ENCODE measurements at places on chromosomes 4 and X.

DNA sequence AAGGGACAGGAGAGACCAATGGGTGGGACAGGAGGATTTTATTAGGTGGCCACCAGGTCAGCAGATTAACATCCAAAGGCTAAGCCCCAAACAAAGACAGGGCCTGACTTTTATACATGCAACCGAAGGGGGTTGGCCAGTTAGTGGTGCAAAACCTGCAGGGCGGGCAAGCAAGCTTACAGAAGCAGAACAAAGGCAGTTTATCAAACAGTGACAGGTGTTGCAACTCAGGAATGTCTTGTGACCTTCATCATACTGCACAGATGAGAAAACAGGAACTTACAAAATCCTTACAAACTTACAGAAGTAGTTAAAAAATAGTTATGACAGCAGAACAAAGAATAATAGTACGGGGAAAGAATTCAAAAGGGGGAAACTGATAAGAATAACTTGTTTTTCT lies 708.1 kb downstream of the GLUD2 start:
- DNase-seq: no peak

- DNase-seq: no peak
Measured at GRCh38 chr4:146159384-146160058, 16.0 kb upstream of the LSM6 start.

DNA sequence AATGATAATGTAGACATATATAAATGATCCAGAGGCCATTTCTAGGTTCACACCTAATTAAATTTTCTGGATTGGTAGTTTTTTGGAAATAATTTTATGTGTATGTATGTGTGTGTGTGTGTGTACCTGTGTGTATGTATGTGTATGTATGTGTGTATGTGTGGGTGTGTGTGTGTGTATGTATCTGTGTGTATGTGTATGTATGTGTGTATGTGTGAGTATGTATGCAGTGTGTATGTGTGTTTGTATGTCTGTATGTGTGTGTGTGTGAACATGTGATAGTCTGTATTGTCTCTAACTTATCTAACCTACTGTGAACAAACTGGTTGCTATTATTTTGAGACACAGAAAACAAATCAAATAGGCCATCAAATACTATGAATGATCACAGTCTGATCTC lies 152.6 kb downstream of the COL25A1 start:
- no peak for DNase-seq

- DNase-seq: peak; percentile 33
Measured at GRCh38 chr4:829761-830600, 4.1 kb upstream of the CPLX1 start.

GRCh38 chr4:24024157-24024556 lies 134.3 kb upstream of the PPARGC1A start:
- DNase-seq: no peak

DNA sequence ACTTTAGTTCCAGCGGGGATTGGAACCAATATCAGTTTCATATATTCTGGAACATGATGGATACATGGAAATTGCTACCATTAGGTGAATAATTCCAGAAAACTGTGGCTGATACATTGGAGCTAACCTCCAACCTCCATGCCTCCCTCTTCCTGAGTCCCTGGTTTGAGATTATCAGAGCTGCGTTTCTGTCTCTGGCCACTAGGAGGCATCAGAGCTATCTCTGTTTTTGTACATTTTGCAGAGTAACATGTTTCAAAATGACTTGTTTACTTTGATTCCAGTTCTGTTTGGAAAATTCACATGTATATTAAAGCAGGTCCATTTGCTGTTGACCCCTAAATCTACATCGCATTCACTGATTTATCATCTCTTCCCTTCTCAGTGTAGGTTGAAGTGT lies 2.4 kb upstream of the RAB40AL start:
- no peak for DNase-seq

- DNase-seq: no peak
Measured at GRCh38 chrX:65866146-65866545, 173.7 kb downstream of the VSIG4 start.

- no peak for DNase-seq
Measured at GRCh38 chrX:30309139-30309571, at the start of gene NR0B1. NR0B1 (minus strand) TSS chrX:30309390; CDS start chrX:30309363, 27 bp downstream.

GRCh38 chr4:138918169-138918869 lies 97.3 kb upstream of the NOCT start:
- DNase-seq: no peak

All from right forelimb (tissue), 1 donor.